ENCODE measurements at places on chromosomes 7 and 10.

DNA sequence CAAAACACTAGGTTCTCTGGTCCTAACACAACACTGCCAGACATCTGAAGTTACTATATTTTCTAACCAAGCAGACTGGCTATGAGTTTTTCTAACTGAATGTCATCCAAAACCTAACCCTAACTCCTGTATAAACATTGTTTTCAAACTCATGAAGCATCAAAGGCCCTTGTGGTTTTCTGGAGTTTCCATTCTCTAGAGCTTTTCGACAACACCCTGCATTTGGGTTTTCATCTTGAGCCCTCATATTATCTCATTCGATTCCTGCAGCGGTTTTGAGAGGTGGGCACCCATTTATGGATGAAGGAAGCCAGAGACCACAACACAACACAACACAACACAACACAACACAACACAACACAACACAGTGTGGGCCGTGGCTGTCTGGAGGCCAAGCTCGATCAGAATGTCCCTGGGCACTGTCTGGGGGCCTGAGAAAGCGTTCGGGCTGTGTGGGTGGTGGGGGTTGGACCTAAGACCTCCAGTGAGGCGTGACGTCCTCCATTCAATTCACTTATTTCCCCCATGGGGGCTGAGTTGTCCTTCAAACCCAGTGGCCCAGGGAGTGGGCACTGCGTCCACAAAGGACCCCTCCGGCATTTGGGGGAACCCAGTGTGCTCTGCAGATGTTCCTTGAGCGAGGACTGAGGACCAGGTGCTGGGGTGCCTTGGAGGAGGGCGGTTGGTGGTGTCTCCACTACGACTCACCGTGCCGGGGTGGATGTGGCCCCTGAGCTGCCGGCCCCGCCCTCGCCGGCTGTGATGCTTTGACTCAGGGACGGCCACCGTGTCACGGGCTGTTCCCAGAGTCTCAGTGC, 490.4 kb downstream of the DNAJB6 start:
- DNase-seq = no peak

DNA sequence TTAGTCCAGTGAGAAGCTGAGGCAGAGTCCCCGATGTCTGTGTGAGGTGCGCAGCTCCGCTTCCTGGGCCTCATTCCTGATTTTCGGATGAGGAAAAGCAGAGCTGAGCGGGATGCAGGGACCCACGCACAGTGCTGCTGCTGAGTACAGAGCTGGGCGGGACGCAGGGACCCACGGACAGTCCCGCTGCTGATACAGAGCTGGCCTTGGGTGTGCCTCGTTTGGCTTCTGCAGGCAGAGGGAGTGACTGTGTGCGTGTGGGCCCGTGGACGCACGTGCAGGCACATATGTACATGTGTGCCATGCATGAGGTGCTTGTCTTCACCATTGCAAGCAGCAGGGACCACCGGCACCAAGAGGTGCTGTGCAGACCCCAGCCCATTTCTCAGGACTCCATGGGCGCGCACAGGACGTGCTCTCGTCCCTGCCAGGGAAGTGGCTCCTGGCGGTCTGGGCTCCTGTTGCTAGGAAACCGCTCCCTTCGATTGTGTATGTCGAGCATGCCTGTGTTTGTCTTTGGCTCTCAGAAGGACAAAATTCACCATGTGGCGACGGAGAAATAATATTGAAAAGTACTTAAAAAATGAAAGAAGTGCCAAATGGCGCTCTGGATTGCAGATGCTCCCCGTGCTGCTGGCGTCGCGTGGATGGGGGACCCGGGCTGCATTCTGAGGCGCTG, 303.8 kb upstream of the MKI67 start:
- DNase-seq = no peak

DNA sequence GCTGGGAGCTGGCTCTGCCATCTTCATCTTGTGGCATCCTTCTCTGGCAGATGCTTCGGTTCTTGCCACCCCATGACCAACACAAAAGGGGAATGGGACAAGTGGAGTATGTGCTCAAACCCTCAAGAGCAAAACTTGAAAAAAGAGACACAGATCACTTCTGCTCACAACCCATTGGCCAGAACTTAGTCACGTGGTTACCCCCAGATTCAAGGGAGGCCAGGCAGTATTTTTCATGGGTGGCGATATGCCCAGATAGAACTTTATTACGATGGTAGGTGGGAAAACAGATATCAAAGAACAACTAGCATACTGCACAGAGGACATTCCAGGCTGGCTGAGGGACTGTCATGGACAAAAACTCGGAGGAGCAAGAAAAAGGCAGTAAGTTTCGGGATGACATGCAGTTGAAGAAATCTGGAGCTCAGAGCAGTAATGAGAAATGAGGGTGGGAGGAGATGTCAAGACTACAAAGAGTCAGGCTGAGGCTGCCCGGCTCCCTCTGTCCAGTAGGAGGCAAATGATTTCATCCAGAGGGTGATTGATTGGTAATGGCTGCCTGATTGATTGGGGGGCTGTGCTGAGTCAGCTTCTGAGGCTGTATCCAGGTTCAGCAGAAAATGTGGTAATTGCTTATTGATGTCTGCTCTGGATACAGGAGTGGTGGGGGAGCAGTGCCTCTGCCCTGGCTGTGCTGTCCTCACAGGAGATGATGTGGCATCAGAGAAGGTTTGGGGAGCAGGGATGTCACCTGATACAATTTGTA, 25.3 kb downstream of the COL13A1 start:
- no peak for DNase-seq

DNA sequence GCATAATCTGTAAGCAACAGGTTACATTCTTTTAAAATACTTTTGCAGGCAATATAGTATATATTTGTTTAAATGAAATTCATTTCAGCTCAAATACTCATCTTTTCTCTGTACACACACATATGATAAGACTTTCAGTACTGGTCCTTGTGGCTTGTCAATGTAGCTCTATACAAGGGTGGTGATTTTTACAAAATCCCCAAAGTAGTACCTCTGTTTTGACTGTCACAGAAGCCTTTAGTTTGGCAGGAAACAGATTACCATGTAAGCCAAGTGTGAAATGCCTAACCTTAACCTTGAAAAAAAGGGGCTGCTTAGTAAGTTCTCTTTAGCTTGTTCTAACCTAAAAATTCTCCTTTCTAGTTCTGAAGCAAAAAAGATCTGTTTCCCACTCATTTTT, 87.9 kb downstream of the KCND2 start:
- DNase-seq = no peak

DNA sequence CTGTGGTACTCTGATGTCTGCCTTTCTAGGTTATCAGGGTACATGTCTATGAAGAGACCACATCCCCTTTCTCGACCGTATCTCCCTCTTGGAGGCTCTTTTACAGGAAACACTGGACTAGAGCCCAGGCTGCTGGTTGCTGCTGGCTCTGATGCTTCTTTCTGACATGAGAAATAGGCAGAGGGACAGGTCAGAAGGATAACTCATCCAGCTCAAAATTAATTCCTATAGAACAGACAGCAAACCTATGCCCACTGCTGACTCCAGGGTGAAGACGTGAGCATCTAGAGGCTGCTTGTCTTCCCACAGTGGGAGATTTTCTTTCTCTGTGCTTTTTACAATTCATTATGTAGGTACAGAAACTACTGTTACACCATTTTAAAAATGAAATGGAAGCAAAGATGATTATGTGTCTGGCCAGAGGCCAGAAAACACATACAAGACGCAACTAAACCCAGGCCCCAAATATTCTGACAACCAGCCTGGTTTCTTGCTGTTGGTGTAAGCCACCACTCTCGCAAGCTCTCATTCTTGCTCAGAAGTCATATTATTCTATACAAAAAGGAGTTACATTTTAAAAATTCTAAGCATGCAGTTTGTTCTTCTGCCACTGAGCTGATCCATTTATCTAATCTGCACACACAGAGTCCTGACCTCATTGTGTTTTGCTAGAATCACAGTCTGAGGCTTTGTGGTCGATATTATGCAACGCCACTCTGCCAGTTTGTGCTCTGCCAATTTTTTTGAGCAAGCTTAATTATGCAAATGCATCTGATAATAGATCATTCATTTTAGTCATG, 424.3 kb downstream of the KIF20B start:
- DNase-seq = peak; percentile 77

- no peak for DNase-seq
Observed at GRCh38 chr7:131624536-131624935, 68.1 kb upstream of the PODXL start.

- DNase-seq = no peak
Observed at GRCh38 chr10:110691139-110691538, 47.0 kb downstream of the RBM20 start.

GRCh38 chr10:89702121-89702480, 711 bp downstream of the KIF20B start:
- DNase-seq = peak; percentile 53

DNA sequence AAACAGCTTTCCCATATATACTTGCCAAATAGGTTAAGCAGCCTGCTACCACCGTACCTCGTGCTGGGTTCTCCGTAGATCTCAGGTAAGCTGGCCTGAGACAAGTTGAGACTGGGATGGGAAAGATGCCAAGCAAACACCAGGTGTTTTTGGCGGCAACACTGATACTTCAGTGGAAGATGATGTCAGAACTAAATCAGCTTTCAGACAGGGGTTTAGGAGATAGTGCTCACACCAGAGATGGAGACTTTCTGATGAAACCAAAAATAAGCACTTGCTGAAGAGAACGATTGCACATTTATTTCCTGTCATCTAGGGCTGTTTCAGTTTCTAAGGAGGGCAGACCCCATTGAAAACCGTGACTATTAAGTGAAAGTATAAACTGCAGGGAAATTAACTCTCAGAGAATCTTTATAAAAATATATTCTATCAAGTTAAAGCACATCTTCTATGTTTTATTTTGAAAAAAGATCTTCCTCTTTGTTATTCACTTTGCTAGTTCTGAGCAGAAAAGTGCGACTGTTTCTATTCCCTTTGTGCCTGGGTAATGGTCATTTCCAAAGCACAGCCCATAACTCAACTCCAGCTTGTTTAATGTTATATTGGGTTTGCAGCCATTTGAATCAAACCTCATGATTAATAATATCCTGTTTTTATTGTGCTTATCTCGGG, 149.9 kb downstream of the CPED1 start:
- DNase-seq = peak; percentile 64

GRCh38 chr7:98877692-98878364, 504 bp upstream of the TRRAP start:
- DNase-seq = no peak

- DNase-seq = peak; percentile 84
Observed at GRCh38 chr7:22726907-22727713, at the start of gene IL6. TSS of gene IL6 (plus strand) at chr7:22727200. CDS start at chr7:22727263, 63 bp downstream.

GRCh38 chr7:34135924-34136323, 230.6 kb downstream of the BMPER start:
- DNase-seq = no peak

GRCh38 chr7:64874114-64874513, 29.0 kb upstream of the ZNF273 start:
- peak; percentile 69 for DNase-seq

DNA sequence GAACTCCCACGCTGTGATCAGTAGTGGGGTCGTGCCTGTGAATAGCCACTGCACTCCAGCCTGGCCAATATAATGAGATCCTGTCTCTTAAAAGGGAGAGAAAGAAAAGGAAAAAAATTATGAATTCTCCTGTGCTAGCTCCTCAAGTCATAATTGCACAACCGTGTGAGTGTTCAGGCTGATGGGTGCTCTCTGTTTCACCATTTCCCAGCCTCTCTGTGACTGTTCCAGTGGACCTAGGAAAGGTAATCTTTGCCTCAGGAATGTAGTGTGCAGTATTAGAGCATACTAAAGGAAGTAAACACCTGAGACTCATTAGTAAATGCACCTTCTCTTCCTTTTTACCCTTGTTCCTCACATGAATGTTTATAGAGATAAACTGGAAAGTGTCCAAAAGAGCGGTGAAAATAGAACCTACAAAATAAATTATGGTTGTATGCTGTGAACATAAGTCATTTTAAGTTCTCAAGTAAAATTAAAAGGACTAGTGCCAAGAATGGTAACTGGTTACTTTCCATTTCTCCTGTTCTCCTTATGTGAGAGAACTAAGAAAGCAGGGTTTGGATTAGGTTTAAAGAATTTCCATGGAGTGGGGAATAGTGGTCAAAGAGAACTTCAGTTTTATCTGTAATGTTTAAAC, 42.7 kb downstream of the INPP5F start:
- DNase-seq = peak; percentile 72

DNA sequence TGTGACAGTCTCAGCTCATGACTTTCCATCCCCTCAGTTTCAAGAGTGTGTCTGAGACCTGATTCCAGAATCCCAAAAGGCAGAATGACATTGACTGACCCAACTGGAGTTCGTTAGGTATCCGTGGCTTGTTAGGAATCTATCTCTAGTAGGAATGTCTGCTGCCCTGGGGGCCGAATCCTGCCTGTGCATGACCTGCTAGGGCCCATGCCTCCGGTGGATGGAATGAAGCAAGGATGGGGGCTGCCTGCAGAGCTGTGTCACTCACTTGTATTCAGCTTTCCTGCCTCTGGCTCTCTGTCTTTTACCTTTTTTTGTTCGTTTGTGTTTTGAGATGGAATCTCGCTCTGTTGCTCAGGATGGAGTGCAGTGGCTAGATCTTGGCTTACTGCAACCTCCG, 129.5 kb downstream of the SDK1 start:
- no peak for DNase-seq

- DNase-seq = no peak
Observed at GRCh38 chr10:71584902-71585563, 134.5 kb downstream of the C10orf105 start.

- DNase-seq = no peak
Observed at GRCh38 chr7:41241641-41242040, 461.2 kb downstream of the INHBA start.

DNA sequence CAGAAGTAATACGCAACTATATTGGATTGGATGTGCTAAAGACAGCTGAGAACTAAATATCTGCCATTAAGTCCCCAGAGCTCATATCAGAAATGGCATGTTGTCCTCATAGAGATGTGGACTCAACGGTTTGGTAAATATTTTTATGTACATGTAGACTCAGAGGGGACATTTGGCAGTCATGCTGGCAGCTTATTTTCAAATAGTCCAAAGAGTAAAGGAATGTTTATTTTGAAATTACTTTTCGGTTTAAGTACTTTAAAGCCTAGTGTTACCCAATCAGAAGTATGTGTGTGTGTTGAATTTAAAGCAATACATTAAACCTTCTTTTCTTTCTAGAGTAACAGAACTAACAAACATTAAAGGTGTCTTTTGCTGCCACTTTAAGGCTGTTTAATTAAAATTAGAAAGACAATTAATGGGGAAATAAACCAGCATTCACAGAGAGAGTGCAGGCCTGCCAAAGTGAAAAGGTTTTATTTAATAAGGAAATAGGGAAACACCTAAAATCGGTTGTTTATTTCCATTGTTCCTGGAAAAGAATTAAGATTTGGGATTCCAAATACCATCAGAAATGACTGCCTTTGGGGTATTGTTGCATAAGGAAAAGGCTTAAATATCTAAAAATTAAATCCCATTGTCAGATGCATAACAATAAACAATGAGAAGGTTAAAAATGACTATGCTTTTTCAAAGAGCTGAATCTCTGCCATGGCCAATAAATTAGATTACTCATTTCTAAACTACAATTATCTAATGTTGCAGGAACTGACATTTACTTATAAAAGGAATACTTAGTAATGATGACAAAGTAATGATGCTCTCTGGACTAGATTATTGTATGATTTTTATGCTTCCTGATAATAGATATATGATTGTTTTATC, 113.4 kb upstream of the AHR start:
- DNase-seq = peak; percentile 9
